ENCODE measurements at places on chromosomes 13 and 19. TPM values are rescaled to one million over a fixed set of nuclear protein-coding genes. Genes with fewer than 3 reads are reported as not detected.

DNA sequence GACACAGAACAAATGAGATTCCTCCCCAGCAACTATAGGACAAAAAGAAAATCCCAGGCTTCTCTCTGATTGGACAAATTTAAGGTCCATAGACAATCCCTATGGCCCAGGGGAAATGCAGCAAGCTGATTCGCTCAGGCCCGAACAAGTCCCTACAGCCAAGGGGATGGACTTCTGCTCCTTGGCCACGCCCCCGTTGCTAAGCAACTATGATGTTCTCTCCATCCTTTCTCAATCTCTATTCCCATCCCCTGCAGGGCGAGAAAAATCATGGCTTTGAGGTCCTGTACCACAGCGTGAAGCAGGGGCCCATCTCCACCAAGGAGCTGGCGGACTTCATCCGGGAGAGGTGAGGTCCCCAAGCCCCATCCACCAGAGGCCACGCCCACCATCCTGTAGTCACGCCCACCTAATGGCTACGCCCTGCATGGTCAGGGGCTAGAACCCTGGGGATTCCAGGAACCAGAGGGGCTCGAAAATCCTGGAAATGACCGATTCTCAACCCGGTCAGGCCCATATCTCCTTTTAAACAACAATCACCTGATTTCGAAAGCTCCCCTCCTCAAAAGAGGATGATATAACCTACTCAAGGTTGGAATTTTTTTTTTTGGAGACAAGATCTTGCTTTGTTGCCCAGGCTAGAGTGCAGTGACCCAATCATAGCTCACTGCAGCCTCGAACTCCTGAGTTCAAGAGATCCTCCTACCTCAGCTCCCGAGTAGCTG, 11.4 kb downstream of the FCHO1 start:
- peaks cover 6% of the 10 kb centered on the region for H3K27me3 ChIP-seq
- no peak for DNase-seq
- H3K4me1 ChIP-seq, result no peaks in the 10 kb centered on the region
- H3K36me3 ChIP-seq, result no peaks in the 10 kb centered on the region
- H3K4me3 ChIP-seq, result no peak overlapping the region

- H3K4me3 ChIP-seq, result peak overlapping the region; percentile 54
- no peaks in the 10 kb centered on the region for H3K36me3 ChIP-seq
- no peaks in the 10 kb centered on the region for H3K27me3 ChIP-seq
- H3K4me1 ChIP-seq, result peaks cover 67% of the 10 kb centered on the region
- peak overlapping the region; percentile 86 for H3K27ac ChIP-seq
Observed at GRCh38 chr13:48571126-48571913, 38.4 kb upstream of the RCBTB2 start.

DNA sequence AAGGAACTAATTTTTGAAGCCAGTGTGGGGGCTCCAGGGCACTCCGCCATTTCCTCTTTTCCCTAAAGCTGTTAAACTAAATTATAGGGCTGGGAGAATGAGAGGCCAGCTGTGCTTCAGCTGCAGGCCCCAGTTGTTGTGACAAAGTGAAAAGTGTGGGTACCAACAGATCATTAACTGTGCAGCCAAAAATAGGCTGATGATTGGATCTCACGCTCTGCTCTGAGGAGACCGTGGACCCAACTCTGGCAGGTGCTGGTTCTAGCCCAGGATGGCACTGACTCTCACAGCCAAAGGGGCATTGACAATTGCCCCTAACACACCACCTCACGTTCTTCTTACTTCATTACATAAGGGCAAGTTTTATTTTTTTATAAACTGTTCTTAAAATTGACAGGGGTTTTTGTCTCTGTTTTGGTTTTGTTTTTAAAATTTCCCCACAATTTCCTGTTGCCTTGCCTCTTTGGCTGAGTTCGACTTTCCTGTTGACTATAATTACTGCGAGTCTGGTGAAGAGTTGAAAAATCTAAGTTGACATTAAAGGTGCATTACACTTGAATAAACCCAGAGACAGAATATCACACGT, 391.0 kb downstream of the FGF9 start:
- no peak overlapping the region for H3K4me3 ChIP-seq
- no peak for DNase-seq
- no peaks in the 10 kb centered on the region for H3K36me3 ChIP-seq
- H3K27ac ChIP-seq, result no peak overlapping the region
- H3K27me3 ChIP-seq, result no peaks in the 10 kb centered on the region

GRCh38 chr13:34350671-34351070, 532.7 kb downstream of the RFC3 start:
- no peak overlapping the region for H3K4me3 ChIP-seq
- H3K36me3 ChIP-seq, result no peaks in the 10 kb centered on the region
- no peaks in the 10 kb centered on the region for H3K4me1 ChIP-seq
- H3K27ac ChIP-seq, result no peak overlapping the region
- DNase-seq, result no peak

DNA sequence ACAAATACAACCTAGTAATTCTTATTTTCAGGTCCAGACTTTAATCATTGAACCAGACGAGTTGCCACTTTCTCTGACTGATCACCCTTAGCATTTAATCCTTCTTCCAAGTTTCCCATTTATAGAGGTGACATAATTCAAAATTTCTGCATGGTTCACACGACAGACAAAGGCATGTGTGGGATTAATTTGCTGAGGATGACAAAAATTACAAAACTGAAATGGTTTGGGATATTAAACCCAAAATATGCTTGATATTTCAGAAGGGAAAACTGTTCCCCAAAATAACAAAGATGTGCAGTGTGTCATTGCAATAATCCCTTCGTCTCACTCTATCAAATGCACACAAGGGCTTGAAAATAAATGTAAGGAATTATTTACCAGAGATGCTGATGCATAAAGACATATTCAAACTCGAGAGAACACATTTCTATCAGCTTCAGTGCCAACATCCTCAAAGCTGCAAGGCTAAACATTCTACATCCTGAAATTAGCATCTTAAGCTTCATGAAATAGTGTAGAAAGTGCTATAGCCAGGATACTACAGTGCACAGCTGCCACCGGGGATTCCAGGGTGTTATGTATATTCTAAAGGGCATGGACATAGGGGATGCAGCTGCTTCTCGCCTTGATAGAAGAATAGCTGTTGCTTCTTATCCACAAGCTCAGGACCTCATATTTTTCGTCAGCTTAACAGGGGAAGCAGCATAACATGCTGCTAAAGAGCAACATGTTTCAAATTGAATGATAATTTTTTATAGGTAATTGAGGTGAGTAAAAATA, 198.7 kb upstream of the SLITRK1 start:
- H3K27me3 ChIP-seq, result no peaks in the 10 kb centered on the region
- H3K27ac ChIP-seq, result no peak overlapping the region
- no peak for DNase-seq
- no peak overlapping the region for H3K4me3 ChIP-seq
- H3K4me1 ChIP-seq, result no peaks in the 10 kb centered on the region

DNA sequence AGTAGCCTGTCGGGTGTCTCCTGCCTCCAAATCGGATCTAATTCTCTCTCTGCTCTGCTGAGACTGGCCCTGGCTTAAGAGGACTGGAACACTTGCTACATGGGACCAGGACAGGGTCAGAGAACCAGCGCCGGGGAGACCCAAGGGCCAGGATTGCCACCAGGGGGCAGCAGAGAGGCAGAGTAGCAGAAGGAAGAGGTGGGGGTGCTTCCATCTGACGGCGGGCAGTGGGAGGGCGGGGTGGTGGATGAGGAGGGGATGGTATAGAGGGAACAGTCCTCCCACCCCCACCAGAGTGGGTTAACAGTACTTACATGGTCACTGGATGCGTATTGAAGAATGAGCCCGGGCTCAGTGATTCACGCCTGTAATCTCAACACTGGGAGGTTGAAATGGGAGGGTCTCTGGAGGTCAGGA, 11.9 kb downstream of the SELENOW start:
- no peaks in the 10 kb centered on the region for H3K27me3 ChIP-seq
- H3K27ac ChIP-seq, result no peak overlapping the region
- peaks cover 12% of the 10 kb centered on the region for H3K4me1 ChIP-seq

- peaks cover 17% of the 10 kb centered on the region for H3K4me1 ChIP-seq
- no peak overlapping the region for H3K4me3 ChIP-seq
- no peak overlapping the region for H3K27ac ChIP-seq
- no peaks in the 10 kb centered on the region for H3K27me3 ChIP-seq
- no peak for DNase-seq
Observed at GRCh38 chr13:33179463-33179862, 106.1 kb downstream of the STARD13 start.

GRCh38 chr19:5580161-5580571, 12.4 kb upstream of the TINCR start:
- DNase-seq, result no peak
- no peak overlapping the region for H3K27ac ChIP-seq
- H3K4me3 ChIP-seq, result no peak overlapping the region
- H3K36me3 ChIP-seq, result peaks cover 28% of the 10 kb centered on the region
- H3K4me1 ChIP-seq, result peaks cover under 1% of the 10 kb centered on the region

- H3K4me1 ChIP-seq, result no peaks in the 10 kb centered on the region
- no peaks in the 10 kb centered on the region for H3K27me3 ChIP-seq
- H3K27ac ChIP-seq, result no peak overlapping the region
- no peak overlapping the region for H3K4me3 ChIP-seq
- no peak for DNase-seq
Observed at GRCh38 chr13:36355632-36356031, 9.4 kb upstream of the SPART start.

GSK3A gene
- 56.2 TPM for total RNA-seq

MAST1 gene
- not detected for total RNA-seq

IGFL3 gene
- not detected for total RNA-seq

All from psoas muscle (tissue), 8 donors.